Heart right ventricle (tissue), 16 donors: ENCODE measurements at places on chromosomes 16 and 17.

GRCh38 chr17:2266045-2266864 is 37.3 kb downstream of the SMG6 start:
- no peak for DNase-seq

DNA sequence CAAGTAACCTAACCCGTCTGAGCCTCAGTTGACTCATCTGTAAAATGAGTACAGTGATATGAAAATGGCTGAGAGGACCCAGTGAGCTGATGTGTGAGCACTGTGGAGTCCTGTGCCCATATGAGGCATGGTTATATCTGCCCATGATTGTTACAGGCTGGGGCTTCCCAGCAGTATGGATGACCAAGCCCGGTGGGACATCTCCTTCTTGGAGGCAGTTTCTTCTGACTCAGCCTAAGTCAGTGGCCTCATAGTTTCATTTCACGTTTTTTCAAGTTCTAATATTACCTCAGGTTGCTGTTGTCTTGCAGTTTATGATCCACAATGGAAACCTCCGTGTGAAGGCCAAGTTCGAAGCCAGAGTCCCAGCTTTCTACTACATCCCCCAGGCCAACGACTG is 4.8 kb downstream of the ADAP2 start:
- DNase-seq, result no peak

DNA sequence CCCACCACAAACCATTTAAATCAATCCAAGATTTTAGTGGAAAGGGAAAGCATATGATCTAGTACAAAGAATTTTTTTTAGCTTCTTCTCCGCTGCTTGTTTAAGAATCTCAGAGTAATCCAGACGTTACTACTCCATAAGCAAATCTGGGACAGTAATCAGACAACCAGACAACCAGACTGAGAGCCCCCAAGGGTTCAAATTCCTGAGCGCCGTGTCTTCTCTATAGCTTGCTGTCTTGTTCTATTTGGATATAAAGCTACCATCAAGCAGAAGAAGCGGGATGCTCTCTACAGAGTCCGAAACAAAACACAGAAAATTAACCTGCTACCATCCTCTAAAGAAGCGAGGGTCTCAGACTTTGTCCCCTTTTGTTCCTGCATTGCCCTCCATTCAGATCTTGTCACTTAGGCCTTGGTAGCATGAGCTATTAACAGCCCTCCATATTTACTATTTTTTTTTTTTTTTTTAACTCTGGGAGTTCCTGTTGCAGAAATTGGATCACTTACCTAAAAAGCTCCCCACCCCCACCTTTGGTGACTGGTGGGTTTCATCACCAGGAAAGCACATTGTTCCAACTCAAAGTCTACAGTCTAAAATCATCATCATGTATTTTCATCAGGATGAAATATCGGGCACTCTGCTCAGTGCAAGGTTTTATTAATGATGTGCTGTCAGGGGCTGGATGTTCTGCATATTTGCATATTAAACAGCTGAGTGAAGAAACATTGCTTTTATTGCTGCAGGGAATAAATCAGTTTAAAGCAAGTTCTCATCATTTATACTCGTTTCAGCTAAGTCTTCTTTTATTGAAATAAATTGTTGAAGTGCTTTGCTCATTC is 576.7 kb downstream of the WWOX start:
- DNase-seq, result no peak

DNA sequence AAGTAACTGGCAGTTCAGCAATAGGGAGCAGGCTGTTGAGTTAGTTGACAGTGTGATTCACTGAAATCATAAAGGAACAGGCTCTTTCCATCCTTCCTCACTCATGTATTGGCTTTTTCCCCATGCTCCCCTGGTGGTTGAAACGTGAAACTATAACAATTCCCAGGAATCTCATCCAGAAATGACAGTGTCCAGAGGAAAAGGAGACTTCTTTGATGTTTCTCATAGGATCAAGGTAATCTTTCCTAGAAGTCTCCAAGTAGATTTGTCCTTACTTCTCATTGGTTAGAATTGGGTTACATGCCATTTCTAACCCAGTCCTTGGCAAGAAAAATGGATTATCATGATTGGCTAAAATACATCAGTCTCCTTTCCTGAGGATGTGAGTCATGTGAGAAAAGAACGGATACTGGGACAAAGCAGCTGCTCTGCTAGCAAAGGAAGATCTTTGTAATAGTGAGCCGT is 14.4 kb downstream of the TTC19 start:
- no peak for DNase-seq

DNA sequence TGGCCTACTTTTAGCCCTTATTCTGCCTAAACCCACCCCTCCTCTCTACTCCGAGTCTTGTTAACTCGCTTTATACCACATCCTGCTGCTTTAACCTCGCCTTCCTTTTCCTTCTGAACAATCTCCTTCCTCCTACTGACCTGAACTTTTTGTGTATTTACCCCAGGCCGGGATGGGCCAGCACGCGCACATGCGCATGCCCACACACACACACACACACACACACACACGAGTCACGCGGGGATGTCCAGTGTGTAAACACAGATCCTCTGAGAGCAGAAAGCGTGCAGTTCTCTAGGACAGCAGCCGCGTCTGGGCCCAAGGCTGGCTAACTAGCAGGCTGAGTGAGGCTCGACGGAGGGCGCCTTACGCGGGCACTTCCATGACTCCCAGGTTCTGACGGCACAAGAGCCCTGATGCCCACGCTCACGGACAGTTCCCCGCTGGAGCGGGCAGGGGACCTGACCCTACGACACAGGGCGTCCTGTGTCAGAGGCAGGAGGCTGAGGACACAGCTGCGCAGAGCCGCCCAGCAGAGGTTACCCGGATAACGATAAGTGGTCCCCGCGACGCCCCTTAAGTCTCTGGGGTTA is 610 bp downstream of the PIK3R5 start:
- DNase-seq, result no peak

GRCh38 chr17:2111691-2112090 is 56.8 kb downstream of the HIC1 start:
- DNase-seq, result no peak

DNA sequence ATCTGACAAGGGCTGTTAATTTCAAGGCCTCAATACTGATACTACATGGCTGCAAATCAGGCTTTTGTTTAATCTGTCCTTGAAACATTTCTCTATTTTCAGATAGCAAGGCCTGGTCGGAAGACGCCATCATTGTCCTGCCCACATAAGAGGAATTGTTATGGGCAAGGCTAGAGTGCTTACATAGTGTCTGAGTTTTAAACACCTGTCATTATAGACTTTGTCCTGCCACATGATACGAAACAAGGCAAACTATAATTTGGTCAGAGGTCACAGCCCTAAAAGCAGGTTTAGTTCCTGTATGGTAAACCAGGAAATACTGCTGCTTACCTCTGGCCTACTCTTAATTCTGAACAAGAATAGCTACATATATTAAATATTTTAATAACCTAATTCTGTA is 104.4 kb downstream of the SSH2 start:
- DNase-seq, result no peak

GRCh38 chr16:71767060-71767900 is 41.4 kb downstream of the AP1G1 start:
- DNase-seq, result no peak

DNA sequence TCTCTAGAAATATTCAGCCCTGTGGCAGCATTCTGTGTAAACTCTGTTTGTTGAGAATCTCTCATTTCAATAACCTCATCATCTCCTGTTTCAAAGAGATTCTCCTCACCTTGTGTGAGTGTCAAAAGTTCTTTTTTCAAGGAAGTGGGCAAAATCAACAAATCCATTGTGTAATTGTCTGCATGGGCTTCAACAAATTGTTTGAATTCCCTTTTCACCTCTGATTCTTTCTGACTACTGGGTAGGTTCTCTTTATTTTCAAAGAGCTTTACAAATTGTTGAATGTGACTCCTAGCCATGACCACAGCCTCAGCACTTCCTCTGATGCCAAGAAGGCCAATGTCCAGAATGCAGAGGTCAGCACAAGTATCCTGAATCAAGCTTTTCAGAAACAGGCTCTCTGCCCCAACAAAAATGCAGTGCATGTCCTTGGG is 48.0 kb downstream of the N4BP1 start:
- no peak for DNase-seq

DNA sequence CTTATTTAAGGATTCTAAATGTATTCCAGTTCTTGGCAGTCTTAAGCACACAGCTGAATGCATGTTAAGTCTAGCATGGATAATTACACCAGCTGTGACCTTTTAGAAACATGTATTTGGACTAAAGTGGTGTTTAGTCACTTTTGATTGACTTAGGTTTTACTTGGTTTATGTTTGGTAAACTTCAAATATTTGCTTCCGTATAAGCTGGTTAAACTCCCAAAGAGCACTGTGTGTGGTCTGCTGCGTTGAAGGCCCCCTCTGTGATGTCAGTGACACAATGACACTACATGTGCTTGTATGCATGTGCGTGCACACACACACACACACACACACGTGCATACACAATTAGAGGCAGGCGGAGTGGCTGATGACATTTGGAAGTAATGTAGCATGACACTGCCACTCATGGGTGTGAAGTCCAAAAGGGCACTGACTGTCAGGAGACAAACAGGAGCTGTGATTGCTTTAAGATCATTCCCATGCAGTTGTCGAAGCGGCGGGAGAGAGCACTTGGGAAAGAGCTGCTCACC is 156.1 kb upstream of the CDH13 start:
- DNase-seq, result no peak
